ENCODE measurements at places on chromosomes 4 and X. TPM values are rescaled to one million over a fixed set of nuclear protein-coding genes. Genes with fewer than 3 reads are reported as not detected.

GRCh38 chr4:104979083-104979760, 167.5 kb upstream of the TET2 start:
- H3K27me3 ChIP-seq, result no peaks in the 10 kb centered on the region
- H3K36me3 ChIP-seq, result no peaks in the 10 kb centered on the region
- DNase-seq, result no peak
- no peak overlapping the region for H3K27ac ChIP-seq
- no peak overlapping the region for H3K4me3 ChIP-seq

- H3K27me3 ChIP-seq, result no peaks in the 10 kb centered on the region
- H3K27ac ChIP-seq, result no peak overlapping the region
- DNase-seq, result no peak
- peaks cover 5% of the 10 kb centered on the region for H3K4me1 ChIP-seq
- no peaks in the 10 kb centered on the region for H3K36me3 ChIP-seq
Observed at GRCh38 chr4:17094876-17095210, 196.4 kb upstream of the LDB2 start.

GRCh38 chr4:99219072-99219471, at the start of gene ADH6:
ADH6 (minus strand) TSS chr4:99219246; CDS start chr4:99219152, 94 bp downstream.
- peak within 1 kb of the TSS; percentile 25 for H3K27ac ChIP-seq
- H3K4me1 ChIP-seq, result no peaks in the 10 kb centered on the region
- no peak for DNase-seq

GRCh38 chr4:40214661-40215418, 18.0 kb downstream of the RHOH start:
- DNase-seq, result no peak
- H3K27ac ChIP-seq, result no peak overlapping the region
- H3K36me3 ChIP-seq, result no peaks in the 10 kb centered on the region
- no peaks in the 10 kb centered on the region for H3K27me3 ChIP-seq
- peaks cover 6% of the 10 kb centered on the region for H3K4me1 ChIP-seq
- H3K4me3 ChIP-seq, result no peak overlapping the region

LONRF3 gene
- 19.4 TPM for total RNA-seq

DNA sequence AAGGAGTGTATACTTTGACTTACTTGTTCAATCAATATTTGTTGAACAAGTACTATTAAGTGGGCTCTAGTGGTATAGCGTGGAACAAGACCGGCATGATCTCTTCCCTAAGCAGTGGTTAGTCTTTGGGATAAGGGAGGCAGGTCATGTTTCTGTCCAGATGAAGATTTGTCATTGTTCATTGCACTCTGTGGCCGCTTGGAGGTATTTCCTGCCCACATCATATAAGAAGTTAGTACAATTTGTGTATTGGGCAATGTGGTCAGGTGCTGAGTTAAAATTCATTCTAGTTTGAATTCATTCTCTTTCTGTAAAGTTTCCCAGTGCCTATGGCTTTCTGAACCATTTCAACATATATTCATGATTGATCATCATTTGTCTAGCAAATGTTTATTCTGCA, 101.1 kb upstream of the SHISA3 start:
- no peaks in the 10 kb centered on the region for H3K4me1 ChIP-seq
- no peak for DNase-seq
- no peak overlapping the region for H3K27ac ChIP-seq
- no peak overlapping the region for H3K4me3 ChIP-seq
- no peaks in the 10 kb centered on the region for H3K36me3 ChIP-seq

MUC7 gene
- total RNA-seq, result not detected

CEP135 gene
- total RNA-seq, result 9.6 TPM

DNA sequence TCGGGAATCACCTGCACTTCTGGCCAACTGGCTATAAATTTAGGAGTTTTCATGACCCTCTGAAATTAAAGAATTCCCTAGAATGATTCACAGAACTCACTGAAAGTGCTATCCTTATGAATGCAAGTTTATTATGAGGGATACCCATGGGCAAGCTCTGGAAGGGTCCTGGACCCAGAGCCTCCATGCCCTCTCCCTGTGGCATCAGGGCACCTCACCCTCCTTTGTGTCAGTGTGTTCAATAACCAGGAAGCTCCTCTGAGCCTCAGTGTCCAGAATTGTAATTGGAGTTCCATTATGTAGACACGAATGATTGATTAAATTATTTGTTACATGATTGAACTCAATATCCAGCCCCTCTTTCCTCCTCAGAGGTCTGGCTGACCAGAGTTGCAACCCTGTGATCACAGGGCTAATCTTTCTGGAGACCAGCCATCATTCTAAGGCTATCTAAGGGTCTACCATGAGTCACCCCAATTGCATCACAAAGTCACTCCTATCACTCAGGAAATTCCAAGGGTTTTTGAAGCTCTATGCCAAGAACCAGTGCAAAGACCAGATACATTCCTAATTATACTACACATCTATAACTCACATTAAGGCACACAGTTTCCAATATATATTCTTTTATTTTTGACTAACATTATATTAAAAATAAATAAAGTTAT, 8.9 kb downstream of the ANXA3 start:
- H3K4me1 ChIP-seq, result peaks cover 4% of the 10 kb centered on the region
- no peak for DNase-seq
- H3K36me3 ChIP-seq, result no peaks in the 10 kb centered on the region
- H3K4me3 ChIP-seq, result no peak overlapping the region
- peak overlapping the region; percentile 52 for H3K27ac ChIP-seq

DNA sequence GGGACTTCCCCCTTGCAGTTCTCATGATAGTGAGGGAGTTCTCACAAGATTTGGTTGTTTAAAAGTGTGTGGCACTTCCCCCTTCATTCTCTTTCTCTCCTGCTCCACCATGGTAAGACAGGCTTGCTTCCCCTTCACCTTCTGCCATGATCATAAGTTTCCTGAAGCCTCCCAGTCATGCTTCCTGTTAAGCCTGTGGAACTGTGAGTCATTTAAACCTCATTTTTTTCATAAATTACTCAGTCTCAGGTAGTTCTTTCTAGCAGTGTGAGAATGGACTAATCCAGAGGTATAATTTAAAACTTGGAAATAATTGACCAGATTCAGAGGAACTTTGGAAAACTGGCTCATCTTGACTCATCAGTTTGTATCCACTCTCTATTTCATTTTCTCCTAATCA, 129.0 kb downstream of the TMEM47 start:
- no peak overlapping the region for H3K27ac ChIP-seq
- DNase-seq, result no peak
- H3K4me3 ChIP-seq, result no peak overlapping the region
- no peaks in the 10 kb centered on the region for H3K27me3 ChIP-seq
- no peaks in the 10 kb centered on the region for H3K4me1 ChIP-seq

NHS gene
- total RNA-seq, result 35.8 TPM

- H3K4me3 ChIP-seq, result no peak overlapping the region
- no peak overlapping the region for H3K27ac ChIP-seq
- no peak for DNase-seq
Observed at GRCh38 chr4:15847746-15848145, 69.6 kb downstream of the CD38 start.

TSPAN7 gene
- 68.2 TPM for total RNA-seq

DNA sequence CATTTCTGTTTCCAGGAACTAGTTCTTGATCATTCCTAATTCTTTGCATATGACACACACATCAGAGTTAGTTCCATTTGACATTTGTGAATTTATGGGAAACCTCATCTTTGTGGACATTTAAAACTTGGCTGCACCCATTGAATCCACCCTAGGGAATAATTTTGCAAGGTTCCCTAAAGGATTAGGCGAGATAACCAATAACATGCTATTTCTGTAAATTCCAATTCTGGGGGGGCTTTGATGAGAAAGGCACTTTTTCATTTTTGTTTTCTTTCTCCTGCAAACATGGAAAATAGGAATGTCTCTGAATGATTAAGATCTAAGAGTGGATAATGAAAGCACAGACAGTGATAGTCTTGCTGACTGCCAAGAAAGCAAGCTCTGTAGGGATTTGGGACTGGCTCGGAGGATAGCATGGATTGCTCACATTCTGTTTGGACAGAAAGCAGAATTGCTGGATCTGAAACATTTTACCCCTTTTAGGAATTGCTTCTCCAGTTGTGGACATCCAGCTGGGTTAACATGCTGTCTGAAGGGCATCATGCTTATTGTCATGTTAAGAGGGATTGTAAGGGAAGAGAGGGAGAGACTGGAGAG, 145.1 kb downstream of the NHS start:
- peaks cover 26% of the 10 kb centered on the region for H3K4me1 ChIP-seq
- no peaks in the 10 kb centered on the region for H3K36me3 ChIP-seq
- no peak overlapping the region for H3K4me3 ChIP-seq
- DNase-seq, result no peak
- H3K27ac ChIP-seq, result peak overlapping the region; percentile 63

- DNase-seq, result no peak
- no peak overlapping the region for H3K4me3 ChIP-seq
- no peak overlapping the region for H3K27ac ChIP-seq
- no peaks in the 10 kb centered on the region for H3K27me3 ChIP-seq
- H3K4me1 ChIP-seq, result no peaks in the 10 kb centered on the region
- H3K36me3 ChIP-seq, result no peaks in the 10 kb centered on the region
Observed at GRCh38 chrX:136215559-136215958, 35.6 kb downstream of the MAP7D3 start.

MAGEA9 gene
- total RNA-seq, result not detected

NMU gene
- total RNA-seq, result not detected

LYAR gene
- 10.5 TPM for total RNA-seq

USP17L18 gene
- not detected for total RNA-seq

SMS gene
- total RNA-seq, result 25.2 TPM

P2RY10 gene
- not detected for total RNA-seq

DNA sequence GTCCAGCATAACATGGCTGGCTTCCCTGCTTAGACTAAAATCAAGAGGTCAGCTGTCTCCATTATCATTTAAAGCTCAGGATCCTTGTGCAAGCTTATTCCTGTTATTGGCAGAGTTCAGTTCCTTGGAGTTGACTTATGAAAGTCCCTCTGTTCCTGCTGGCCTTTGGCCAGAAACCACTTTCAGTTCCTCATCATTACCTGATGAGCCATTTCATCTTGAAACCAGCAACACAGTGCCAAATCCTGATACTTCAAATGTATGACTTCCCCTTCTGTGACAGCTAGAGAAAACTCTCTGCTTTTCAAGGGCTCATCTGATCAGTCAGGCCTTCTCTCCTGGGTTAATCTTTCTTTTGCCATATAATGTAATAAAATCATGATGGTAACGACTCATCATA, 110.6 kb upstream of the FSTL5 start:
- DNase-seq, result no peak
- no peak overlapping the region for H3K27ac ChIP-seq
- no peaks in the 10 kb centered on the region for H3K4me1 ChIP-seq
- H3K27me3 ChIP-seq, result no peaks in the 10 kb centered on the region
- H3K4me3 ChIP-seq, result no peak overlapping the region

DNA sequence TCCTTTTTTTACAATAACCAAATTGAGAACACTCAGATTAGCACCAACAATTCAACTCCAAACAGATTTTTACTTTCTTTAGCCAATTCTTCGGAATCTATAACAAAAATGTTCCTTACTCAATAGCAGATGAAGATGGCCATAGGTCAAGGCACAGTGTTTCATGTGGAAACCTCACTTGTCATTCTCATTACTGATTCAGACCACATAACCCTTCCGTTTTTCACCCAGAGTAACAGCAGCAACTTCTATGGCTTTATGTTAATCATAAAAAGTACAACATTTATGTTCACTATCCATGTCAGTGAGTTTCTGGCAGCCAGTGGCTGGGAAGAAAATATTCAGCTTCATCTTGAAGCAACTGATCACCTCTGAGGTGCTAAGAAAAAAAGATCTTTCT, 358.3 kb upstream of the TECRL start:
- H3K36me3 ChIP-seq, result no peaks in the 10 kb centered on the region
- no peak overlapping the region for H3K27ac ChIP-seq
- no peaks in the 10 kb centered on the region for H3K27me3 ChIP-seq
- H3K4me1 ChIP-seq, result no peaks in the 10 kb centered on the region

- H3K36me3 ChIP-seq, result no peaks in the 10 kb centered on the region
- H3K4me1 ChIP-seq, result peaks cover 22% of the 10 kb centered on the region
- no peaks in the 10 kb centered on the region for H3K27me3 ChIP-seq
- DNase-seq, result peak; percentile 69
Observed at GRCh38 chr4:7070729-7071511, 3.1 kb upstream of the GRPEL1 start.

GRCh38 chr4:153261914-153262313, 57.7 kb downstream of the TRIM2 start:
- H3K27me3 ChIP-seq, result no peaks in the 10 kb centered on the region
- no peak for DNase-seq
- no peak overlapping the region for H3K27ac ChIP-seq
- H3K4me1 ChIP-seq, result no peaks in the 10 kb centered on the region
- no peaks in the 10 kb centered on the region for H3K36me3 ChIP-seq
- no peak overlapping the region for H3K4me3 ChIP-seq

CCDC149 gene
- total RNA-seq, result 31.2 TPM

SPANXD gene
- total RNA-seq, result not detected

DNA sequence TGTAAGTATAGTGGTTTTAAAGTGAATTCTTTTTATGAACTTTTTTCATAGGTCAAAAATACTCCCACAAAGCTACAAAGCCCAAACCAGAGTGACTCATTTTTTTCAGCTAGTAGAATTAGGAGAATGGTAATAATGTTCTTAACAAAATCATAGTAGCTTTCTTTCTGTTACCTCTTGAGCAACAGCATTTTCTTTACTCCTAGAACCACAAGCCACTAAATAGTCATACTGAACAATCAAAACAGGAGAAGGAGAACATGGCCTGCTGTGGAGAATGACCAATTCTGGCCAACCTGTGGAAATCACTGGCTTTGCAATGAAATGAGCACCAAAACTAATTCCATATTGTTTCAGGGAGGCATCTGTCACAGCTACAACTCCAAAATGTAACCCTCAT, 112.9 kb downstream of the AMMECR1 start:
- H3K27me3 ChIP-seq, result peaks cover 14% of the 10 kb centered on the region
- no peak overlapping the region for H3K27ac ChIP-seq
- no peak for DNase-seq
- no peaks in the 10 kb centered on the region for H3K36me3 ChIP-seq

ERAS gene
- not detected for total RNA-seq

DAPP1 gene
- total RNA-seq, result 0.42 TPM

GRCh38 chr4:139975830-139976272, 178.1 kb downstream of the MAML3 start:
- no peaks in the 10 kb centered on the region for H3K27me3 ChIP-seq
- H3K36me3 ChIP-seq, result no peaks in the 10 kb centered on the region
- H3K4me1 ChIP-seq, result peaks cover 63% of the 10 kb centered on the region
- DNase-seq, result no peak
- H3K27ac ChIP-seq, result peak overlapping the region; percentile 80
- H3K4me3 ChIP-seq, result no peak overlapping the region

DNA sequence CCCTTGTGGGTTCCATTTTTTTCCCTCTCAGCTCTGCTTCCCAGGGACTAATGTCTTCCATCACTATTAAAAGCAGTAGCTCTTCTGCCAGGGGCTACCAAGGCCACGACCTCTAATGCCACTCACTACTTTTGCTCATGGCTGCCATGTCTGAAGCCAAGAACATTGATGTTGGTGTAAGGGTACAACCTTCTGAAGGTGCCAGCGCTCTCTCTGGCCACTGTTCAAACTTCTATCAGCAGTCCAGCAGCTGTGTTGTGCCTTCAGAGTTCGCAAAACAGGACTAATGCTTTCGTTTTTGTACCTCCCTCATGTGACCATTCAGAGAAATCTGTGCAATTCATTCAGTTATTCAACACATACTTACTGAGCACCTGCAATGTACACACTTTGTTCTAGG, 121.5 kb upstream of the ENPEP start:
- no peak overlapping the region for H3K4me3 ChIP-seq
- no peak for DNase-seq
- no peaks in the 10 kb centered on the region for H3K27me3 ChIP-seq
- H3K4me1 ChIP-seq, result no peaks in the 10 kb centered on the region
- H3K27ac ChIP-seq, result no peak overlapping the region

ANXA10 gene
- not detected for total RNA-seq

GRCh38 chrX:52574416-52575275, 57.8 kb upstream of the XAGE1B start:
- H3K27ac ChIP-seq, result no peak overlapping the region
- no peaks in the 10 kb centered on the region for H3K4me1 ChIP-seq
- no peaks in the 10 kb centered on the region for H3K36me3 ChIP-seq
- H3K27me3 ChIP-seq, result no peaks in the 10 kb centered on the region
- no peak overlapping the region for H3K4me3 ChIP-seq

Measured in tibial nerve (tissue), 4 donors.